ENCODE measurements at places on chromosomes 5 and 9.

DNA sequence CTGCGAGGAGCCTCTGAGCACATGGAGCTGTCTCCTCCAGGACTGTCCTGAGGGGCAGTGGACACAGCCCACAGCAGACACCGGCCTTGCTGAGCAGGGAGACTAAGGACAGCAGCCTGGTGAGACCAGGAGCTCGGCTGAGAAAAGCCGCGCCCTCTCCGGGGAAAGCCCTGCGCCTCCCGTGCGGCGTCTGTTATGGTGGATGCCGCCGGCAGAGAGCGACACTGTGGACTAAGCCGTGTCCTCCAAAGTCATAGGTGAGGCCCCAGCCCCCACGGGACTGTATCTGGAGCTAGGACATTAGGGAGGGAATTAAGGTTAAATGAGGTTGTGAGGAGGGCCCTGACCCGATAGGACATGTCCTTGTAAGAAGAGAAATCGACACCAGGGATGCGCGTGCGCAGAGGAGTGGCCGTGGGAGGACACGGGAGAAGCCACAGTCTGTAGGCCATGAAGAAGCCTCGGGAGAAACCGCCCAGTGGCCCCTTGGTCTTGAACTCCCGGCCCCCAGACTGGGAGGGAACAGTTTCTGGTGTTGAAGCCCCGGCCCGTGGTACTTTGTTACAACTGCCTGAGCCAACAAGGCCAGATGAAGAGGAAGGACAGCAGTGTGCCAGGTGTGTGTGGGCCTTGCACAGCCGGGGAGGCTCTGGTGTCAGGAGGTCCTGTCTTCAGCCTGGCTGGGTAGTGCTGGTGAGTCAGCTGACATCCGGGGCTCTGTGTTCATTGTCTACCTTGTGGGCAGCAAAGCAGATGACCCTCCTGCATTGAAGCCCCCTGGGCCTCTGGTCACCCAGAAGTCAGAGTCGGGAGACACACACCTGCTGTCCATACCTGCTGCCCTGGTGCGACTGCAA, 22.1 kb downstream of the MRPL36 start:
- no peak for DNase-seq

DNA sequence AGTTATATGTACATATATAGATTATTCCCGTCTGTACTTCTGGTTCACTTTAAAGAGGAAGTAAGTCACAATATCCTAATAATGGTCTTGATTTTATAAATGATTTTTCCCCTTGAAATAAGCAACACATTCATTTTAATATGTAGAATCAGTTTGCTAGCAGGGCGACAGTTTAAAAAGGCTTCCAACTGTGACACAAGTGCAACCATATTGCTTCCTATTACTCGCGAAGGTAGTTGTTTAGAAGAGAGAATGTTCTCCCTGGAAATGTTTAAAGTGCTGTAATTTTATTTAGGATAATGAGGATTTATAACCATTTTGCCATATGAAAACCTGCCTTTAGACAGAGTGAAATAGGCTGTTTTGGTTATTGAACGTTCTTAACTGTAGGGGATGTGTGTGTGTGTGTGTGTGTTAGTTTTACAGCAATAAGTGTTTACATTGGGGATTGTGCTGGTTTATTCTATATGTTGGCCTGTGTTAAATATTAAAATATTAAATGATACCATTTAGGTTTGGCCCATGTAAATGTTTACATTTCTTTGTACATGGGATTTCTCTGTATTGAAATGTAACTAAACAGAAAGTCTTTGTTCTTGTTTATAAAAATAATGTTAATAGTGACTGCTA, 138.3 kb downstream of the PBX3 start:
- no peak for DNase-seq

DNA sequence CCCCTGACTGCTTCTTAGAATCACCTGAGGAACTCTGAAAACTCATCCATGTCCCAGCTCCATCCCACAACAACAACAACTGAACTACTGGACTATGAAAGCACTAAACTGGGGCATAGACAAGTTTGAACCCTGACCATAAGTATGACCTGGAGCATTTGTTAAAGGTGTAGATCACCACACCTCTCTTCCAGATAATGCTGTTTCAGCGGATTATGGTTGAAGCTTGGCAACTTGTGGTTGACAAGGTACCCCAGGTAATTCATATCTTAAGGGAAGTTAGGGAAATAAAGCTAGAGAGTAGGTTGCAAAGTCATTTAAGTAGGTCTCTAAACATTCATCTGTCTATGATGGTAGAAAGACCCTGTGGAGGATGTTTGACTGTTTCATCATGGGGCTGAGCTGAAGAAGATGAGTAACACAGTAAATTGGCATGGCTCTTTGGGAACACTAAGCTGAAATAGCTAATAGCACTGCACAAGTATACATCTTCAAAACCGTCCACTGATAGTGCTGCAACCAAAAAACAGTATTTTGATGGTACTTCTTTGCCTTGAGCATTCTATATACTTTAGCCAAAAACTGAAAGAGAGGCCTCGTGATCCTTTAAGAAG, 80.2 kb downstream of the TMEM174 start:
- no peak for DNase-seq

- no peak for DNase-seq
Measured at GRCh38 chr5:1494780-1495524, 28.8 kb downstream of the LPCAT1 start.

DNA sequence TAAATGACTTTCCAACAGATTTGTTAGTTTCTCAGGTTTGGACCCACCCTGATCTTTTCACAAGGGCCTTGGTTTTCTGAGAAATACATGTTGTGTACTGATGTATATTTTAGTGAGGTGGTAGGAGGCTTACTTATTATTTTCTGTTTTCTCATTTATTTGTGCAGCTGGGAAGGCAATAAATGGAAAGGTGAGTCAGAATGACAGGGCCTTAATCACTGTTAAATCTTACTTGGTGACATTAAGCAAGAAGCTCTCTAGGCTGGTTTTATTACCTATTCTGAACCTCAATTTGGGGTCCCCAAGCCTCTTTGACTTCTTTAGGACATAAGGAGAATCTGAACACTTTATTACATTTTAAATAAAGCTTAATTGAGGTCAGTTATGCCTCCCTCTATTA, 214.0 kb upstream of the DAB2 start:
- no peak for DNase-seq

- DNase-seq = no peak
Measured at GRCh38 chr9:81534138-81534875, 155.0 kb downstream of the TLE1 start.

GRCh38 chr5:93428868-93429267, 152.2 kb downstream of the NR2F1-AS1 start:
- no peak for DNase-seq

DNA sequence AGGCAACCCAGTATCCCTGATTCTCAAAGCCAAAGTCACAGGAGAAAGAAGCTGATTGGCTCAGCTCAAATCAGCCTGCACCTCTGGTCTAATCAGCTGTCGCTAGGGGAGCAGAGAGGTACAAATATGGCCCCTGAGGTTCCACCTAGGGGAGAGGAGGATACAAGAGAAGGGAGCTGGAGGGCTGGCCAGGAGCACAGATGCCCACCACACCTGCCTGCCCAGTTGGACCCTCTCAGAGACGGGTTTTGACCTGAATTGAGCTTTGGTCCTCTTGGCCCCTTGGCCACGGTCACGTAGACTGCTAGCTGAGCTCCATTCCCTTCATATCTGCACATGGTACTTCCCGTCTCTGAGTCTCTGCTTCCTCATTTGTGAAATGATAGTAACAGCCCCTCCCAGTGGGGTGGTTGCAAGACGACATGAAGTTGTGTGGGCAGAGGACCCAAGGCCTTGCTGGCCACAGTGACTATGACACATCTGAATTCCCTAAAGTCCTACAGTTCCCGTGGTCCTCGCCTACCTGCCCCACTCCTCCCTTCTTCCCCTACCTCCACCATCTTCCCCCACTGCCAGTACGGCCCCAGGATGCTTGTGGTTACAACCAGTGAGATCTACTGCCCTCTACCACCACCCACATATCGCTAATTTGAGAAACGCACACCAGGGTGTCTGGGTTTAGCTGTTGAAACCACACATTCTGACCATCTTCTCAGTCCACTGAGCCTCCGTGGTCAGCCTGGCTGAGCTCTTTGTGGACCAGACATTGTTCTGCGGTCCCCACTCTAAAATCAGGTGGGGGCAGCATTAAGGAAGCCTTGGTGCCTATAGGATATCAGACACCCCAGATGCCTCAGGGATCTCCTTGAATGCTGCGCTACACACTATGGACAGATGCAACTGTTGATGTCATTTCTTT, 60.3 kb upstream of the NEK6 start:
- DNase-seq = no peak

GRCh38 chr9:123942542-123942941, 12.6 kb upstream of the DENND1A start:
- DNase-seq = no peak

DNA sequence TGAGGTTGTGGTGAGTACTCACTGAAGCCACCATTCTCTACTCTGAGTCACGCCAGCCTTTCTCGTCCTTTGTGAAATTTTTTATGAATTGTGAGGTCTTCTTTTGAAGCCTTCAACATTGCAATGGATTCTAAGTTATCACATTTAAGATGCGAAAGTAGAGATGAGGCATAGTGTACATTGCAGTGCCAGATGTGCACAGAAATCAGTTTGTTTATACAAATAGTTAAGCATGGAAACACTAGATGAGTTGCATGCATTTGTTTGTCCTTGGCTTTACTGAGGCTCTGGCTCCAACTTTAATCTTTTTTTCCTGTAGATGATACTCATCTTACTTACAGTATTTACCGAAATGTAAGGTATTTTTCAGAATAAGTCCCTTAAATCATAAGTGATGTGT, 453.7 kb upstream of the RIOK2 start:
- DNase-seq = no peak

DNA sequence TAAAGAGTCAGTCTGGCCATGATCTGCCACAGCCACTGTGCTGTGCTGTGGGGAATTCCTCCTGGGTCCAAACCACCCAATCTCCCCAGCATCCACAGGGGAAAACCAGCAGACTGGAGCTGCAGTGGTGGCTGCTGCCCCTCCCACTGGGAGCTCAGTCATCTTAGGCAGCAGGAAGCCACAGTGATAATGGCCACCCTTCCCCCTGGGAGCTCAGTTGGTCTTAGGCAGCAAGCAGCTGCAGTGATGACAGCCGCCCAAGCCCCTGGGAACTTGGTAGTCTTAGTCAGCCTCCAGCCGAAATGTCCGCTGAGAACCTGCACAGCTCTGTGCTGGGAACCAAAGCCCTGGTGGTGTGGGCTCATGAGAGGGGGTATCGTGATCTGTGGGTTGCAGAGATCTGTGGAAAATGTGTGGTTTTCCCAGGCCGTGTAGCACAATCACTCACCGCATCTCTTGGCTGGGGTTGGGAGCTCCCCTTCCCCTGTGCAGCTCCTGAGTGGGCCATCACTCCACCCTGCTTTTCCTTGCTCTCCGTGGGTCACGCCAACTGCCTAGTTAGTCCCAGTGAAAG, 38.4 kb upstream of the SMIM15 start:
- no peak for DNase-seq

DNA sequence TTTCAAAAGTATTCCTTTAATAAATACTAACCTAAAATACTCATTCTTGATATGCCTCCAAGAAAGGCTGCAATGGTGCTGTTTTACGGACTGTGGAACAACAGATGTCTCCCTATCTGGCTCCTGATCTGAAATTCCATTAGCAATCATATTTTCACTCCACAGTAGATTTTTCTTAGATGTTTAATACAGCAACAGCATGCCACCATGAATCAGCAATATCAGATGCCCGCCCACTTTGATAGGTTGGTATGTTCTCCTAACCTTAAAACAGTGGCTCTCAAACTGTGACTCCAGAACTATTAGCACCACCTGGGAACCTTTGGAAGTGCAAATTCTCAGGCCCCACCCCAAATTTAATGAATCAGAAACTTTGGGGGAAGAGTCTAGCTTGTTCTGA, 110.2 kb downstream of the MLLT3 start:
- no peak for DNase-seq

- DNase-seq = no peak
Measured at GRCh38 chr9:133380734-133381133, 4.6 kb downstream of the STKLD1 start.

DNA sequence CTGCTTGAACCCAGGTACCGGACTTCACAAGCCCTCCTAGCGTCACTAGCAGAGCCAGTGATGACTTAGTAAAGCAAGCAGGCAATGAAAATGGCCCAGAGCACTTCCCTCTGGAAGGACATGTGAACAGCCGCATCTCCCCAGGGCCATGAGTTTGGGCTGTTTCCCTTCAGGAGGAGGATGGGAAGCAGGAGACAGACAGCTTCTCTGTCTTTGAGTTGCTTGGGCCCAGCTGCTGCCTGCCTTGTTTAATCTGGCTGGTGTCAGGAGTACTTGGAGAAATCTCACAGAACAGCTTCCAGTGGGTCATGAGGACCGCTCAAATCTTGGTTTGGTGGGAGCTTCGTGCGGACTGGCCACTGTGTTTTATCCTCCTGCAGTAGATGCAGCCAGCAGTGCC, 25.4 kb upstream of the WWC1 start:
- DNase-seq = no peak

- peak; percentile 59 for DNase-seq
Measured at GRCh38 chr5:143886651-143887638, 75.0 kb downstream of the HMHB1 start.

DNA sequence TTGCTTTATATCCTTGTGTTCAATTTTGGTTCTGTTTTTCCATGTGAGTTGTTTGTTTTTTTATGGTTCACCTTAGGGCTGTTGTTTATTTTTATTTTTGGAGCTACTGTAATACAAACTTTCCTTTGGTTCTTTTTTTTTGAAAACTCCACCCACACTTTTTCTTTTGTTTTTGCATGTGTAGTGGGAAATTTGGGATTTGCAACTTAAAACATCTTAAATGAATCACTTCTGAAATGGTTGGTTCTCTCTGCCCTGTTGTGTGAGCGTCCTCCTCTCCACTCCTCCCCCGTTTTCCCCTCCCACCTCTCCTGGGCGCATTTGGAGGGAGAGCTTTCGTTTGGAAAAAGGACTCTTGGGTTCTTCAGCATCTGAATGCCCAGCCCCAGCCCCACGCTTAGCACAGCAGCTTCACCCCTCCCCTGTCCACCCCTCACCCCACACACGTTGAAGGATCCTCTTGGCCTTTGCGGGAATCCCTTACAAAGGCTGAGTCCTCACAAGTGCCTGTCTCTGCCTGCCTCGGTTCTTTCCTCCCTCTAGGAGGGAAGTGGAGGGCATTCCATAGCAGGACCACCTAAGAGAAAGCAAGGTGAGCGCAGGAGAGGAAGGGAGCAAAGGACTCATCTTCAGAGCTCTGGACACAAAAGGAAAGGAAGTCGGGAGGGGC, 67.2 kb downstream of the DMRT1 start:
- DNase-seq = no peak

DNA sequence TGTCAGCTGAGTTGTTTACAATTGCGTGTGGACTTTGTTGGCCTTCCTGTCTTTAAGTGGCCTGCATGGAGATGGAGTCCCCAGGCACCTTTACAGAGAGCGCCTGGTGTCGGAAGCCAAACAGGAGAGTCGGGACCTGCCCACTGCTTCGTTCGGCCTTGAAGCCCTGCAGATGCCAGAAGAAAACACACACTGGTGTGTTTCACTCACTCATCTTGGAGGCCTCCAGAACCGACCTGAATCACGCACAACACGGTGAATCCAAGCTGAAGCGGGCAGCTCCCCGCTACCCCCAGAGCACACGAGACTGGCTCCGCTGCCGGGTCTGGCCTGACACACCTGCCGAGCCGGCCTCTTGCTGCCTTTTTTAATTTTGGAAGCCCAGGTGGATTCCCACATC, 419.4 kb upstream of the IRX4 start:
- no peak for DNase-seq

- DNase-seq = no peak
Measured at GRCh38 chr9:10232352-10232930, 380.4 kb downstream of the PTPRD start.
